ENCODE measurements at places on chromosomes 16 and 17.
A peak's percentile ranks its signal among the peaks of the same experiment; 100 is the strongest.

DNA sequence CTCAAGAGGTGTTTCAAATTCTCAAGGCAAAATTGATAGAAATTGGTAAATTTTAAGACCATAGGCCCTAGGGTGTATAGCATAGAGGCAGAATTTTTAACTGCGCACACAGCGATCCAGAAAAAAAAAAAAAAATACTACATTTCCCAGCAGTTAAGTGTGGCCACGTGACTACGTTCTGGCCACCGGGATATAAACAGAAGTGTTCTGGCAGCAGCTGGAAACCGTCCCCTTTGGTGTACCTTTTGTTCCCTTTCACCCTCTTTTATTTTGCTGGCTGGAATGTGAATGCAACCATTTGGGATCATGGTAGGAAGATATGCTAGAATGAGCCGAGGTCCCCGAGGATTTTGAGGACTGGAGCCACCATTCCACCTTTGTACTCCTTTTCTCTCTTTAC is 52.7 kb upstream of the AKAP1 start:
- DNase-seq: no peak

DNA sequence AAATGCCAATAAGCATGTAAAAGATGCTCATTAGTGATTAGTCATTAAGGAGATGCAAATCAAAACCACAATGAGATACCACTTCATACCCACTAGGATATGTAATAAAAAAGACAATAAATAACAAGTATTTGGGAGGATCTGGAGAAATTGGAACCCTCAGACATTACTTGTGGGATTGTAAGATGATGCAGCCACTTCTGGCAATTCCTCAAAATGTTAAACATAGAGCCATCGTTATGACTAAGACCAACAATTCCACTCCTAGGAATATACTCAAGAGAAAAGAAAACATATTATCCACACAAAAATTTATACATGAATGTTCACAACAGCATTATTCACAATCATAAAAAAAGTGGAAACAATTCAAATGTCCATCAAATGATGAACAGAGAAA is 336.2 kb upstream of the PMFBP1 start:
- no peak for DNase-seq

- DNase-seq: no peak
Observed at GRCh38 chr17:35052241-35052610, 11.3 kb downstream of the RFFL start.

GRCh38 chr16:87688876-87689815 is 76.6 kb downstream of the KLHDC4 start:
- DNase-seq: no peak

DNA sequence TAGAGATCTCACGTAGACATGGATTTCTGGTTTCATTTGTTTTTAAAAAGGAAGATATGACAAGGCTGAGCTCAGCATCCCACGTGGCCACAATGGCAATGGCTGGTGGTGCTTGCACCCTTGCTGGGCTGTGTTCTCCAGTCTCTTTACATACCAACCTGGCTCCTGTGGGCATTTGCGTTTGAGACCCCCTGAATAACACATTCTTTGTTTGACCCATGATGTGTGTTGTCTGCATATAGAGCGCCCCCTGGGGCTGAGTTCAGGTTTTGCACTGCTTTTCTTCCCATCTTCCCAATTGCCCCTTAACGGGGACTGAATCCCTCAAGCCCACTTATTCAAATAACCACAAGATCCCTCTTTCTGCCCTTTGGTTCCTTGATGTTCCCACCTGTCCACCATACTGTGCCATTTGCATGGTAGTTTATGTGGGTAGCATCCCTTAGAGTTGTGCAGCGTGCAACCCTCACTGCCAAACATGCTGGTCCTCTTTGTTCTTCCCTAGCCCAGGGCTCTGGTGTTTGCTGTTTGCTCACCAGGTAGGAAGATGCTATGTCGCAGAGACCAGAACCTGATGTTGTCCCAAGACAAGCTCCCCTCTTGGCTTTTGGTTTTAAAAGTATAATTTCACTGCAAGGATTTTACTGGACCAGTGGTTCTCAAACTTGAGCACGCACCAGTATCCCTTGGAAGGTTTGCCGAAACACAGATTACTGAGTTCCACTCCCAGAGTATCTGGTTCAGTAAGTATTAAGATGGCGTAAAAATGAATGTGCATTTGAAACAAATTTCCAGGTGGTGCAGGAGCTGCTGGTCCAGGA is 38.5 kb upstream of the NKD1 start:
- peak; percentile 48 for DNase-seq

DNA sequence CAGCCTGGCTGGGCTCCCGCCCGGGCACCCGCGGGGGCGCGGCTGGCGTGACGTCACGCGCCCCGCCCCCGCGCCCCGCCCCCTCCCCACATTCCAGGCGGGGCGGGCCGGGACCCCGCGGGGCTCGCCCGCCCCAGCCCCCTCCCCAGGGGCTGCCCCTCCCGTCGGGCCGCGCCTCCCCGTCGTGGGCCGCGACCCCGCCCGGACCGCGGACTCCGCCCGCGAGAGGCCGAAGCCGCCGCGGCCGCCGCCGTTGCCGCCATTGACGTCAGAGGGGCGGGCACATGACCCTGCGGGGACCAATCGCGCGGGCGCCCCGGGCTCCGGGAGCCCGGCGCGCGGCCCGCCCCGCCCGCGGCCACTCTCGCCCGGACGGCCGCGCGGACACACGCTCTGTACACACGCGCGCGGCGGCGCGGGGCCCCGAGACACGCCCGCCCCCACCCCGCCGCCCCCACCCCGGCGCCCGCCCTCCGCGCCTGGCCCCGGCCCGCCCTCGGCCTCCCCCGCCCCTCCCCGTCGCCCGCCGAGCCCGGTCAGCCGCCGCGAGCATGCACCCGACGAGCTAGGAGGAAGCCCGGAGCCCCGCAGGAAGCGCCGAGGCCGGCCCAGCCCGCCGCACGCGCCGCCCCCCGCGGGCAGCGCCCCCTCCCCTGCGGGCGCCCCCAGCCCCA is at the start of gene CMIP:
Gene CMIP, plus strand, starts transcription at position 361 of the 674 bp plus-strand sequence.
- DNase-seq: peak; percentile 79

All from activated CD4-positive, alpha-beta T cell treated with anti-CD3 and anti-CD28 coated beads, Interleukin-2, amount 10 ng/mL, durations not matched to agents 7 days and 5 days (primary cell).